Inflammatory macrophage treated with lipopolysaccharide for 1 hour (primary cell): ENCODE measurements at places on chromosomes 3 and 15.

GRCh38 chr3:171862993-171863521 lies 19.9 kb downstream of the TMEM212 start:
- DNase-seq, result no peak

DNA sequence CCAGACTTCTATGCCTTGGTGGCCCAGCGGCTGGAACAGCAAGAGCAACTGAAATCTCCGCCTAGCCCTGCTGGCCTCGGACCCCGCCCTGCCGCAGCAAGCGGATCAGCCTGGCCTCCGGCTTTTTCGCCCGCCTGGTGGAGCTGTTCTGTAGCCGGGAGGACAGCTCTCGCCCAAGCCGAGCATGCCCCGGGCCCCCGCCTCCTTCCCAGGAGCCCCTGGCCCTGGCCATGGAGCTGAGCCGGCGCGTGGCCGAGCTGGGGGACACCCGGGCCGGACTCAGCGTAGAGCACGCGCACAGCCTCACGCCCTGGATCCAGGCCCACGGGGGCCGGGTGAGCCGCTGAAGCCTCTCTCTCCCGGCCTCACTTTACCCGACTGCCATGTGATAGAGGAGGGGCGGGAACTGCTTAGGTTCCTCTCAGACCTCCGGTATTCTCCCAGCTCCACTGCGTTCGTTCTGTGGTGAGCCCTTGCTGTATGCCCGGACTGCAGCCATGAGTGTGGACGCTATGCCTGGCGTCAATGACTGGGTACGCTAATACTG lies 24.1 kb upstream of the MRPL3 start:
- DNase-seq, result no peak

- DNase-seq, result no peak
Measured at GRCh38 chr3:60673123-60673522, 578.1 kb downstream of the FHIT start.

GRCh38 chr3:120681506-120682038 lies 467 bp downstream of the HGD start:
- no peak for DNase-seq

DNA sequence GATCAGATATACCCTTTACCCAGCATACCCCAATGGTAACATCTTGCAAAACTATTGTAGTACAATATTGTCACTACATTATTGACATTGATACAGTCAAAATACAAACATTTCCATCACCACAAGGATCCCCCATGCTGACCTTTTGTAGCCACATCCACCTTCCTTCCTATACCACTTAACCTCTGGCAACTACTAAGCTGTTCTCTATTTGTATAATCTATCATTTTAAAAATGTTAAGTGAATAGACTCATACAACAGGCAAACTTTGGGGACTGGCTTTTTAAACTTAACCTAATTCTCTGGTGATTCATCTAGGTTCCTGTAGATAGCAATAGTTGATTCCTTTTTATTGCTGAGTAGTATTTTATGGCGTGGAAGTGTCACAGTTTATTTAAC lies 29.6 kb upstream of the IFT57 start:
- DNase-seq, result no peak

GRCh38 chr3:172040981-172041963 lies 1.9 kb downstream of the FNDC3B start:
- peak; percentile 21 for DNase-seq

GRCh38 chr3:72338942-72339669 lies 509.1 kb downstream of the SHQ1 start:
- DNase-seq, result peak; percentile 79

- peak; percentile 32 for DNase-seq
Measured at GRCh38 chr3:63949005-63949404, 36.8 kb upstream of the SCAANT1 start.

GRCh38 chr15:76495487-76495886 lies 158.9 kb downstream of the ISL2 start:
- no peak for DNase-seq

GRCh38 chr3:151315136-151315535 lies 1.5 kb downstream of the GPR87 start:
- no peak for DNase-seq

GRCh38 chr3:153502682-153503081 lies 340.7 kb downstream of the RAP2B start:
- no peak for DNase-seq

GRCh38 chr15:47824147-47824546 lies 106.8 kb downstream of the SEMA6D start:
- DNase-seq, result no peak

- no peak for DNase-seq
Measured at GRCh38 chr15:71781179-71781964, 29.0 kb upstream of the NR2E3 start.

DNA sequence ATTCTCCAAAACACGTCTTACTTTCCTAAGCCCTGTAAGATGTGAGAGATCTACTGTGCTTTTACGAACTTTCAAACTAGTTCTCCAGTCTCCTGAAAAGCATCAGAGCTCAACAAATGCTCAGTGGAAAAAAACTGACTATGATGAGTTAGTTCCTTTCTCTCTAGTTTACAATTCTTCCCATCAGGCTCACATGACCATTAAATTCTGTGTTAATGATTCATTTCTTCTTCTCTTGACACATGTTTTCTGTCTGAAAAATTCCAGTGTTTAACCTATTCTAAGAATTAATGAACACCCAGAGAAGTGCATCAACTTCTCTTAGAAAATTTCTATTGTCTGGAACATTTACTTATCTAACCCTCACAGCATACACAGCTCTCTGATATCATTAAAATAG lies 844.3 kb downstream of the SI start:
- DNase-seq, result no peak

DNA sequence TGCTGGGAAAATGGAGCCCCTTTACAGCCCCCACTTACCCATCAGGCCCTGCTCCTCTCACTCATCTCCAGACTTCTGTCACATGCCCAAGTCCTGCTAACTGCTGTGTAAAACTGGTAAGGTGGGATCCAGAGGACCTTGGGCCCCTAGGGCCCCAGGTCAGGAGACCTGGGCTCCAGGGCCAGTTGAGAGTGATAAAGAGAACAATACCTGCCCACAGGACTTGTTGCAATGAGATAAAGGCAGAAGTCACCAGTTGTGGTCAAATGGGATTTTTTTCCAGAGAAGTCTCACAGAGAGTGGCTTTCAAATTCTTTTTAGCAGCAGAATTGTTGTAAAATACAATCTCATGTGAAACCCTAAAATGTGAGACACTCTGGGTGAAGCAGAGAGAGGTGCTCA lies 753 bp downstream of the FURIN start:
- DNase-seq, result peak; percentile 57

- no peak for DNase-seq
Measured at GRCh38 chr3:17290894-17291293, 406.1 kb downstream of the PLCL2 start.

DNA sequence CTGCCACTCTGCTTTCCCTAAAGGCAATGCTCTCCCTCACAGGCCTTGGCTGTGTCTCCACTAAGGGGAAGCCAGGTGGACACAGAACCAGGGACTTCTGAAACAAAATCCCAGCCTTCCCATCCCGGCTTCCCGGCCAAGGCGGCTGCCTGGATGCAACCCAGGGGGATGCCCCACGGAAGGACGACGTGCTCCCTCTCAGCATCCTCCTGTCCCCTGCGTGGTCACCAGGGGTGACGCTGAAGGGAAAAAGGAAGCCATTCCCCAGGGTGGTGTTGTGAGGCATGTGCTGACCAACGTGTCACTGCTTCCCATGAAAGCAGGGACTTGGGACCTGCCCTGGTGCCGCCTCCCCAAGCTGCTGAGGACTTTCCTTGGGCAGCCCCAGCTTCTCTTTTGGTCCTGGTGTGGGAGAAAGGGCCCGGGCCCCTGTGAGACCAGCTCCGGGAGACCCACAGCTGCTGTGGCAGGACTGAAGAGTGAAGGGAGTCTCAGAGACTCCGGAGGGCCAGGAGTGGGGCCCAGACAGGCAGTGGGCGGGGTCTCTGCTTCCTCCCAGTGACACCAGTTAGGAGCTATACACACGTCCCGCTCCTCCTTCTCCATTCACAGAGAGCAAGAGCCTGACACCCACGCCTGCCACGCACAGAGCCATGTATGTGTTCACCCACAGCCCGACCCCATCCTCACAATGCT lies 139.2 kb downstream of the NUP210 start:
- peak; percentile 70 for DNase-seq

DNA sequence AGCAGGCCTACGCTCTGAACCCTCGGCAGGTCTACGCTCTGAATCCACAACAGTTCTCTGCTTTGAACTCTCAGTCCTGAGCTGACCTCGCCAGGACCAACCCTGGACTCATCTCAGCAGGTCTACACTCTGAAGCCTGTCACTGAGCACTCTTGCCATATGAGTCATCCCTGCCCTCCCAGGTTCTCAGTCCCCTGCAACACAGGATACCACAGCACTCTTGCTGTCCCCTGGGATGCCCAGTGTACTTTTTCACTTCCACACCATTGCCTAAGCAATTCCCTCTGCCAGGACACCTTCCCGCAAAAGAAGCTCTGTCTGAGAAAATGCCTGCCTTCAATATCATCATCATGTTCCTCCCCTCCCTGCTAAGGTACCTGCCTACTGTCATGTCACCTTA lies 42.0 kb downstream of the NUP210 start:
- DNase-seq, result no peak

DNA sequence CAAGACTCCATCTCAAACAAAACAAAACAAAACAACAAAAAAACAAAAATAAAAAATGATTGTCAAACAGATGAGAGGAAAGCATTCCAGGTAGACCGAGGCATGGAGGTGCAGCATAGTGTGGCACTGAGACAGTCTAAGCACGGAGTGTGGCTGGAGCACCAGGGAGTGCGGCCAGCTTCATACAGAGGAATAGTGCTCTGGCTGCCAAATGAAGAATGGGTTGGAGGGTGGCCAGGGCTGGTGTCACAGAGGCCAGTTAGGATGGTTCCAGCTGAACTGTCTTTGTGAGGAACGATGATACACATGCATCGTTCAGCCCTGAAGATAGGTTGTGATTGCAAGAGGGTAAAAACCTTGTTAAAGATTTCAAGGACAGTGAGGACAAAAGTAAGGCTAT lies 28.3 kb downstream of the MITF start:
- DNase-seq, result no peak

DNA sequence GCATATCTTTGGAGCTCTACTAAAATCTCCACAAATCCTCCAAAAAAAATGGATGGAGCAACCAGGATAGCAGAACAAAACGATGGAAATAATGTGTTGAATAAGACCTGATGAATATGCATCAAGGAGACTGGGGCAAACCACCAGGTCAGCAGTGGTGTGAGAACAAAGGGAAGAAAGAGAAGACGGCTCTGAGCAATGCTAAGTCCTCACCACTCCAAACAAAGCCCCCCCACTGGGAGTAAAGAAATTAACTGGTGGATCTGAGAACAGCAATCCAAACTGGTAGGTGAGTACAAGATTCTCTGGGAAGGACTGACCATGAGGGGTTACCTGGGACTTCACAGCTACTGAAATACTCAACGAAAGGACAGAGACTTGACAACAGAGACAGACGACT lies 977.3 kb downstream of the TBL1XR1 start:
- no peak for DNase-seq

DNA sequence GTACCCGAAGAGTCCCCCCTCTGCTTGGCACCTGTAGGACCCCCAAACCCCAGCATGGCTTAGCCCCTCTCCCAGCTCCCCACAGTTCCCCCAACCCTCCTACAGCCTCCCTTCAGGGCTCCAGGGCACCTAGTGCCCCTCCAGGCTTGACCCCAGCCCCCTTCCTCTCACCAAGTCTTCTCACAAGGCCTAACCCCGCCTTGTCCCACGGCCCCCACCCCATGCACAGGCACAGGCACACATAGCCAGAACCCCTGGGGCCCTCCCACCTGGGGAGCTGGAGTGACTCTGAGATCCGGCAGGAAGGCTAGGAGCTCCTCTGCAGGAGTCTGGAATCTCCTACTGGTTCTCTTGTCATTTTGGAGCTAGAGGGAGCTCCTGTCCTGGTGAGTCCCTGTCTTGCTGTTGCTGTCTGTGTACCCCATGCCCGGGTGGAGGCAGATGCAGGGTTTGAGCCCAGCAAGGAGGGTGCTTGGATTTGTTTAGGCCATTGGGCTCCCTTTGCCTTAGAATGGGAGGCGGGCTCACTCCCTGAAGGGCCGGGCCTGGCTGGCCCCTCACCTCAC lies 39.6 kb downstream of the KLF13 start:
- DNase-seq, result no peak

DNA sequence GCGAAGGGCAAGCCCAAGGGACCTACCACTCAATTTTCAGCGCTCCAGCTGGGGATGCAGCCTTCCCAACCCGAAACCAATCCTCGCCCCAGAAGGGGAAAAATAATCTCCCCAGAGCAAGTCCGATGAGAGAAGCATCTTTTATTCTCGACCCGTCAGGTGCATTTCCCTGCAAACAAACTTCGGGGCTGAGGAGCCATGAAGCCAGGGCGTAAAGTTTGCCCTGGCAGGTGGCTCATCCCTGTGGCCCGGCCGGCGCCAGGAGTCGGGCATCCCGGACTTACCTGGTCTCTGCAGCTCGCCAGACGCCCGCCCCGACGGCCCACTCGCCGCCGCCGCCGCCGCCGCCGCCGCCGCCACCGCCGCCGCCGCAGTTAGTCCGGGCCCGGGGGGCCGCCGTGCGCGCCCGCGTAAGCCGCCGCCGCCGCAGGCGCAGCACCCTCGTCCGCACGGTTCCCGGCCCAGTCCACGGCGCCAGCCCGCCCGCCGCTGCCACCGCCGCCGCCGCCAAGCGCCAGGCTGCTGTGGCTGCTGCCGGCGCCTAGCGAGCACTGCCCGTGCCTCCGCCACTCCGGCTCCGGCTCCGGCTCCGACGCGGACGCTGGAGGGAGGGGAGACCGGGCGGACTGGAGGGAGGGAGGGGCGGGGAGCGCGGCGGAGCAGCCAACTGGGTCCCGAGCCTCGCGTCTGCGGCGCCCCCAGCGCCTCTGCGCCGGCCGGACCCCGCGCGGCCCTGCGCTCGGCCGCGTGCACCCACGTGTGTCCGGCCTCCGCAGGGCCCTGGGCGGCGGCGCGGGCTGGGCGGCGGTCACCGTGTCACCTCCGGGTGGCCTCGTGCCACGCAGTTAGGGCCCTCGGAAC lies at the start of gene CNTN3:
TSS of gene CNTN3 (minus strand) at position 553 of the 861 bp plus-strand sequence. CDS start 93,547 bp downstream, outside the sequence.
- no peak for DNase-seq

GRCh38 chr15:65985387-65985786 lies 116.1 kb downstream of the RAB11A start:
- DNase-seq, result no peak

- DNase-seq, result peak; percentile 14
Measured at GRCh38 chr3:184460276-184460675, 80.4 kb downstream of the CHRD start.

DNA sequence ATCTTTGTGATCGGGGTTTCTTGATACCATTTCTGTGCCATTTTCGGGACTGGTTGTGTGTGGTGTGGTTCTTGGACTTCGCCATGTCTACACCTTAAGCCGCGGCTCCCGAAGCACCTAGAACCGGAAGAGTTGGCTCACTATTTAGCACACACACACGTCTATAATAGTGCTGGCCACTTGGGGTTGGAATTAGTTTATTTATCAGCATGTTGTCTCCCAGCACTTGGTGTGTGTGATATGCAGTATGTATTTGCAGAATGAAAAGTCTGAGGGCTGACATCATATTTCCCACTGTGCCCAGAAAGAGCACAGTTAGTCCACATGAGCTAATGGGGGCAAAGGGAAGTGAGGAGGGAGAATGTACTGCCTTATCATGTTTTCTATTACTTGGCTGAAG lies 23.6 kb downstream of the MLH1 start:
- no peak for DNase-seq

GRCh38 chr3:81244231-81244630 lies 517.2 kb downstream of the GBE1 start:
- DNase-seq, result no peak
